ENCODE measurements at places on chromosomes 2 and 18.

GRCh38 chr2:213171147-213171546 is 19.7 kb upstream of the IKZF2 start:
- DNase-seq: no peak

DNA sequence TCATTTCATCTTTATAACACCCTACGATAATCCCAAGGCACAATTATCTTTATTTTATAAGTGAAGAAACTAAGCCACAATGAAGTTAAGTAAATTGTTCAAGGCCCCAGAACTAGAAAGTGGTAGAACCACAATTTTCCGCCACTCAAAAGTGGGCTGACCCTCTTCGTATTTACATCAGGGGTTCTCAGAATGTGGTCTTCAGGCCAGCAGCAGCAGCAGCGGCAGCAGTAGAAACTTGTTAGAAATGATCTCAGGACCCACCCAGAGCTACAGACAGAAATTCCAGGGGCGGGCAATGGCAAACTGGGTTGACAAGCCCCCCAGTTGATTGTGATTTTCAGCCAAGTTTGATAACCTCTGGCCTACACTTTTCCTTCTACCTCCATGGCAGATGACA is 62.8 kb downstream of the LBH start:
- DNase-seq: no peak

- DNase-seq: no peak
These were observed 17.2 kb upstream of the SFXN5 start for GRCh38 chr2:73088703-73089102.

- DNase-seq: no peak
These were observed 98.2 kb upstream of the SMAD2 start for GRCh38 chr18:48028696-48029095.

GRCh38 chr2:15043336-15044058 is 411.0 kb downstream of the LRATD1 start:
- no peak for DNase-seq

GRCh38 chr2:58710795-58711279 is 469.7 kb upstream of the FANCL start:
- no peak for DNase-seq

- no peak for DNase-seq
These were observed 129.9 kb downstream of the SOCS6 start for GRCh38 chr18:70418546-70419311.

GRCh38 chr2:40093021-40093675 is 314.1 kb upstream of the THUMPD2 start:
- DNase-seq: no peak

DNA sequence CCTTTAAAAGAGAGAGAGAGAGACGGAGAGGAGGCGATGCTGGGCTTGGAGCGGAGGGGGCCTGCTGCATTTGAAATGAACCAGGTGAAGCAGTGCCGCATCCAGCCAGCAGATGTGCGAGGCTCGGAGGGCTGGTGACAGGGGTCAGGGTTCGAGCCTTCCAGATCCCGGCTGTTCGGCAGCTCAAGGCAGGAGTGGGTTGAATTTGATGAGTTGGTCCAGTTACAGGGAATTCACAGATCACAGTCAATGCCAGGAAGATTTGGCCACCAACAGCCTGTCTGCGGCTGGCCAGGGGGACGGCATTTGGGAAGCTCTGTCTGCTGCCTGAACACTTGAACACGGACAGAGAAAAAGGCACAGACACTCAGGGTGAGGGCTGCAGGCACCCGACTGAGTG is 48.6 kb downstream of the PTGR3 start:
- DNase-seq: no peak

- DNase-seq: no peak
These were observed 44.5 kb downstream of the SH3BP4 start for GRCh38 chr2:234996069-234996940.

DNA sequence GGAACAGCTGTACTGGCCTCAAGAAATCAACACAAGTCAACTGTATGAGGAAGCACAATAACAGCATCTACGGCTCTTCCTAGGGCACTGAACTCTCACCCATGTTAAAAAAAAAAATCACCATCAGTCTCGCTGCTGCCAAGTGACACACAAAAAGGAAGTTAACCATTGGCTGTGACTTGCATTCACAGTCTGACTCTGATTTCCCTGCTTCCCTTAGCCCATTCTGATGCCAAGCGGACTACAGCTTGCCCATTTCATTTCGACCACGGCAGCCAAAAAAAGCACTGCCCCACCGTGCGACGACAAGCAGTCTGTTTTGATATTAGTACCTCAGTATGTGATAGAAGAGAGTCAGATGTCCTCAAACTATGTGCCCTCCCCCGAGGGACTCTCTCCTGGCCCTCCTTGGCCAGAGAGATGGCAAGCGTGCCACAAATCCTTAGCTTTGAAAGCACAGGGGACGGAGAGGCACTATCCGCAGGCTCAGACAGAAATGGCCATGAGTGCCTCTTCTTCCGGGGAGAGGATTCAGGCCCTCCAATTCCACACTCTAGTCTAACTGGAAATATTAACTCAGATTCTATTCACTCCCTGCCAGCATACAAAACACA is 250.0 kb downstream of the TCF4 start:
- DNase-seq: peak; percentile 32

- no peak for DNase-seq
These were observed 67.5 kb downstream of the ATP9B start for GRCh38 chr18:79136742-79137141.

DNA sequence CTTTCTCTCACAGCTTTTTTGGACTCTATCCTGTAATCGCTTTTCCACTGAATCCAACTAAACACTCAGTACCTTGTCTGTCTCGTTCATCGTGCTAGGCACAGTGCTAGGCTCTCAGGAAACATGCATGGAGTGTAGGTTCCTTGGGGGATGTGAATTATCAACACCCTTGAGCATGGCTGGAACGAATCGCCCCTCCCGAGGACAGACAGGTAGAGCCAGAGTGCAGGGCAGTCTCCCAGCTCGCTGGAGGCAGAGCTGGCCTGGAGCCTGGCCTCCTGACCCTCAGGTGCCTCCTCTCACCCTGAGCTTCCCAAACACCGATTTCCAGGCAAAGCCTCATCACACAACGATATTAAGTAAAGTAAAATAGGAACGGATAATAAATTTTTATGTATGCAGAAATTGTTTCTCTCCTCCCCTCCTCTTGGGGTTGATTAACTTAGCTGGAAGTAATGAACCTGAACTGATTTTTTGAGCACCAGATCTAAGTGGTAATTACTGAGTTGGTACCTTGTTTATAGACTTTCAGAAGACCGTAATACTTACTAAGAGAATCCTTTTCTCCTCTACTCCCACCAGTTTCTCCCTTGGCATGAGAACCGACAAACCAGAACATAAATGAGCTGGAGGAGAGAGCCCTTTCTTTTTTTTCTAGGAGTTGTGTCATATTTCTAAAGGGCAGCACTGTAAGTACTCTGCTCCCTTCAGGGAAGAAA is 90.5 kb downstream of the MSH2 start:
- DNase-seq: no peak

DNA sequence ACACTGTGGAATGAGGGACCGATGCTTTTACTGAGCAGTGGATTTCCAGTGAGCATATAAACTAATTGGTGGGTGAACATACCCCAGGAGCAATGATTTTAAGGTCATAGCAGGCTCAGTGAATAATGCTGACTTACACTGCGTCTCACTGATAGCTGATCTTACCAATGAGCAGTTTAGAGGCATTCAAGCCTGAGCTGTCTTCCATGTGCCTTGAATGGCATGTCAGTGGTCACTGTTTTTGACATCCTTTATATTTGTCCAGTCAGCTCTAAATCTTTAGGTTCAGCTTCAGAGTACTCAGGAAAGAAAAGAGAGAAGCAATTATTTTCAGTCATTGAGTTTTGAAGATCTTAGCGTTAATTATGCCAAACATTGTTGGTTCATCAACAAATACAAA is 88.3 kb downstream of the CAMKMT start:
- no peak for DNase-seq

- no peak for DNase-seq
These were observed 222.7 kb downstream of the PIEZO2 start for GRCh38 chr18:10926621-10927161.

GRCh38 chr2:23487735-23488492 is 102.9 kb downstream of the KLHL29 start:
- no peak for DNase-seq

DNA sequence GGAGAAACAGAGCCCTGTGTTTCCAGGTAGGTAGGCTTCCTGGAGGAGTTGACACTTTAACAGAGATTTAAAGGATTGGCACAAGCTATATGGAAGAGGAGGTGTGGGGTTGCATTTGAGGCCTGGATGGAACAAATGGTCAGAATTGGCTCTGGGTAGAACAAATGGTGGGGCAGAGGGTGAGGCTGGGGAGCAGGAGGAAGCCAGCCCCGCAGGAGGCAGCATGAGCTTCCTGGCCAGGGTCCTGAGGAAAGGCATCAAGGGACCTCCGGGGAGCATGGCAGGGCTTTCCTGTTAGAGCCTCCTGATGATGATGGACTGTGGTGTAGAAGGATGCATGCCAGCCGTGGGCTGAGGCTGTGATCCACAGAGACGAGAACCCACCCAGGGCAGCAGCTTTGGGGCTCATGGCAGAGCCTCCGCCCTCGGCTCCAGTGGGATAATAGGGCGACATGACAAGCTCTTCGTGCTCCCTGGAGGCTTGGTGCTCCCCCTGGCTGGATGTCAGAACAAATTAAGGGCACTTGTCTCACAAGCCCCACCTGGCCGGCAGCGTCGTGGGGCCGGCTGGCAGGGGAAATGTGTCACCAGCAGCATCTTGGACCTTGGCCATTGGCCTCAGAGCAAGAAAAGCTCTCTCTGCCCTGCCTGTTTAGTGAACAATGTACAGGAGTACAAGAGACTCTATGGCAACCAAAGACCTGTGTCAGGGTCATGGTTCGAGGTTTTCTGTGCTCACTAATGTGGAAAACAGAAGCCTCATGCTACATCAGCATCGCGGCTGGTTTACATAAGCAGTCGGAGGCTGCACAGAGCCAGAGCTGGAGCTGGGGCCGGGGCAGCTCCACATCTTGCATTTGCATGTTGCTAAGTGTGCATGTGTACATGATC is 153.5 kb downstream of the MYCN start:
- DNase-seq: no peak

- no peak for DNase-seq
These were observed 164.2 kb downstream of the FIGN start for GRCh38 chr2:163571423-163572102.

DNA sequence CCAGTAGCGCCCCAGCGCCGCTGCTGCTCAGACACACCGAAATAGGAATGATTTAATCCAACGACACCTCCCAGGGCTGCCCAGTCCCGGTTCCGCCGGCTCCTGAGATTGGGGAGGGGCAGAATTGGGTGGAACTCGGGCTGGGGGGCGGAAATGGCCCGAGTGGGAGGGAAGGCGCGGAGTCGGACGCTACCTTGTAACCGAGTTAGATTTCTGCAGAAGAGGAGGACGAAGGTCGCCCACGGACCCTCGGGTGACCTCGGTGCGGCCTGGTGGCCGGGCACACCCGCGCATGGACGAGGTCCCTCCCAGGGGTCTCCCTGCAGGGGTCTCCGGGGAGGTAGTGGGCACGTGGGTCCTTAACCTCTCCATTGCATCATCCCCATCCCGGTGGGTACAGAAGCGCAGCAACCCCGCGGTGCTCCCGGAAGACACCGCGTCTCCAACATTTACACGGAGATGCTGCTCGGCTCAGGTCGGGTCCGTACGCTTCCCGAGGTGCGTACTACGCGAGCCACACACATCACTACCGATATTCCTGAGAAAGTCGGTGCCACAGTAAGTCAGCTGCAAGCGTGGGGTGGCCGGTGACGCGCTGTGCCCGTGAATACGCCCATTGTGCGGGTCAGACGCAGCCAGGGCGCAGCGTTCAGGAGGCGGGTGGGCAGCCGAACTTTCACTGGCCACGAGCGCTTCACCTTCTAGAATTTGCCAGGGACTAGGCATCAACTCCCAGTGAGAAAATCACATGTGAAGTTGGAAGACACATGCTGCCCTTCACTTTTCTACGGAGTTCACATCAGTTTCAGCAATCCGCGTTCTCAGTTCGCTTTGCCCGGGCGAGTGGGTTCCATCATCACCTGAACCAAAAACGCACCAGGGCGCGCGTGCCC is 3.0 kb downstream of the ZNF516 start:
- no peak for DNase-seq

- no peak for DNase-seq
These were observed 187.9 kb downstream of the NEDD4L start for GRCh38 chr18:58231930-58232329.

DNA sequence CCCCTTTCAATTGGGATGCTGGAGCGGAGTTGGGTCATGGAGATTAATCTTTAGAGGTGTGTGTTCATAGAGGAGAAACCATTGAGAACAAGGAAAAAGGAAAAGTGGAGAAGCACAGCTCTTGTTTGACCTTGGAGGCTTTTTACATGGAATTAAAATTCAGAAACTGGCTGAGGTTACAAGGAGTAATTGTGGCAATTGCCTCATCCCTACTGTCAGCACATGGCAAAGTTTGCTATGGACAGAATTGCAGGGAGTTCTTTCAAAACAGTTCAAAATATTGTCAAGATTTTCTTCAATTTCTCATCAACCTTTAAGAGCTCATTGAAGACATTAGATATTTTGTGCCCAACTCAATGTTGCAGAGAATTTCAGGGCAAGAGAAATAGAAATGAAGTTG is 232.7 kb downstream of the SLC8A1 start:
- no peak for DNase-seq

DNA sequence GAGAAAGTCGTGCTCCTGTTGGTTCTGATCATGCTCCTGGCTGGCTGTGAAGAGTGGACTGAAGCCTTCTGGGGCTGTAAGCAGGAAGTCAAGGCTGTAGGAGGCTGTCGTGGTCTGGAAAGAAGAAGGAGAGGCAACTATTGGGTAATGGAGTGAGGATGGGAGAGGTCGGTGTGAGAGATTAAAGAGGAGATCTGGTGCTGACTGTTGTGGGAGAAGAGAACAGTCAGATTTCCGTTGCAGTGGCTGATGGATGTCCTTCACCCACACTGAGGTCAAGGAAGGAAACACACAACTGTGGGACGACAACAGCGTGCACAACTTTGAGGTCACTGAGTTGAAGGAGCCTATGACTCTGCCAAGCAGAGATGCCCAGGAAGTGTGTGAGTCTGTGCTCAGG is 2.8 kb upstream of the PSMD1 start:
- no peak for DNase-seq

GRCh38 chr2:29372185-29372584 is 257.0 kb downstream of the CLIP4 start:
- no peak for DNase-seq

DNA sequence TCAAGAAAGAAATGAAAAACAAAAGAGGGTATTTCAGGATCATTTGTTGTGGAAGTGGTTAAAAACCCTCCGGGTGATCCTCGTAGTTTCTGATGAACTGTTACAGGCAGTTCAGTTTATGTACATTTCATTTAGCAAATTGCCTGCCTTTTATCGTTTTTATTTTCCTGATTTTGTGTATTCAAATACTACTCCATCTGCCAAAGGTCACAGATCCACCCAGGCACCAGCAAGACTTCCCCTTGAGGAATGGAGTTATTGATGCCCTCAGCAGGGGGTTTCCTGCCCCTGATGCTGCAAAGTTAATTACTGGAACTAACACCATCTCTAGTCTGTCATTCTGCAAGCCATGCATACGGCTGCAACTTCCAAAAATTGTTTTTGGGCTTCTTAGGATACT is 641.9 kb downstream of the SLC4A3 start:
- no peak for DNase-seq

GRCh38 chr2:218230882-218231281 is 13.9 kb downstream of the ARPC2 start:
- no peak for DNase-seq

Data from left ventricle myocardium inferior (tissue), 1 donor.